ENCODE measurements at places on chromosomes 7 and 10.

GRCh38 chr10:122285506-122286444, 14.7 kb downstream of the BTBD16 start:
- DNase-seq = no peak

DNA sequence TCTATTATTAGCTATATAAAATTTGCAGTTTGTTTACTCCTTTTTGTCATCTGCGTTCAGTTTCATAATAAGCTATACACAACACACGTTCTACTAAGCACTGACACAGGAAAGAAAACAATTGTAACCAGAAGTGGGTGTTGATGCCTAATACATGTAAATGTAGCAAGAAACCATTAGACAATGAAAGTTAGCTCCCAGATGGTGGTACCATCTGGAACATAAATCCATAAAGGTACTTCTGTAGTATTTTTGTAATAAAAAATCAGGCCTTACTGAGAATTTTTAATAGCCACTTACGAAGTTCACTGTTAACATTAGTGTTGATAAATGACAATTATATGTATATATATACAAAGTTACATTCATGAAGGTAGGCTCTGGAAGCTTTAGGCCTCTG, 194.7 kb downstream of the KCND2 start:
- no peak for DNase-seq

DNA sequence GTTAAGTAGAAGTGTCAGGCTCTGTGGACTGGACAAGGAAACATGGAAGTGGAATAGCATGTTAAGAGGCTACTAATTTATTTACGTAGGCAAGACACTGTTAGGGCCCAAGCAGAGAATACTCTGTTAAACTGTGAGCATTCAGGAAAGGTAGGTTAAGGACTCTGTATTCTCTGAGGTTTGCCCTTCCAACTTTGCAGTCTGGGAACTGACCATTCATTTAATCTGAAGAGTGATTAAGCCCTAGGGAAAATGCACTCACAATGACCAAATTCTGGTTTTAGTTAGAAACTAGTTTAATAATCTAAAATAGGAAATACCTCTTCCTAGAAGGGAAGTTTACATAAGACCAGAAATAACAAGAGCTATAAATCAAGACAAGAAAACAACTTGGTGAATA, 266.6 kb downstream of the SUGCT start:
- no peak for DNase-seq

DNA sequence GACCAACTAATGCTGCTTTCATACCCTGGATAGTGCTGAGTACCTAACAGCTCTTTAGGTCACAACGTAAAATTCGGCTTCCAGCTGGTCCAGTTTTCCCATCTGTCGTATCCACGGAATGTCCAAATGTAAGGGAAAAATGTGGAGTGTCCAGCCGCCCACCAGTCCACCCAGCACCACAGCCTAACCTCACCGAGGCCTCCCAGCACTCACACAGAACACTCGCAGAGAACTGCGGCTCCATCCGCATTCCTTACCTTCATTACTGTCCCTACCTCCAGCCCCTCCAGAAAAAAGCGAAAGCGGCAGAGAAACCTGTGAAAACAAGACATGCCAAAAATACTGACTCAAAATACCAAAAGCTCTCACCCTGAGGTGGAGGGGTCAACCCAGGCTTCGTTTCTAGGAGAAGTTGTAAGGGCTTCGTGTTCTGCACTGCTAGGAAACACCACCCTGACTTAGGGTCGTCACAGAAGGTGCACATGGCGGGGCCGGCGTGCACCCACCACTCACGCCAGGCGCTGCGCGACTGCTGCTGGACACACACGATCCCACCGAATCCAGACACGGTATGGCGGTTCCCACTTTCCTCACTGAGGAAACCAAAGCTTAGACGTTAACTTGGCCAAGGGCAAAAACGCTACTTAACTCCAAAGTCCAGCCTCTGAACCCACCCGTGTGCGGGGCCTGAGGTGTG, 73.9 kb downstream of the AMZ1 start:
- no peak for DNase-seq

- DNase-seq = no peak
Measured at GRCh38 chr7:93877742-93878141, 12.8 kb downstream of the TFPI2 start.

DNA sequence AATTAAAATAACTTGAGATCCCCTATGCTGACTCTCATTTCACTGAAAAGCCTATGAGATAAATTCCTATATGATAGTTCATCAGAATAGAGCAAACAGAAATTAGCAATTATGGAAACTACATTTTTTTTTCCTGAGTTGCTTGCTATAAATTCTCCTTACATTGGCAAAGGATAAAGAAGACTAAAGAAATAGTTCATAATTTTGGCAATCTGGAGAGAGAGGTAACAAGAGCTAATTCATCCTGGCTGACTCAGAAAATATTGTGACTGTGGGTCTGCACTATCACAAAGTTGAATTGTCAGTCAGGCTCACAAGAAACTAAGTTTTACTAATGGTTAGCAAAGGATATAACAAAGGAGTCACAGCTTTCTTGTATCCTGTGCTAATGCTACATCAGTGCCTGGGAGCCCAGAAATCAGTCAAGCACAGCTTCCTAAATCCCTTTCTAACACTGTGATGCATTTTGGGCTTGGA, 483.0 kb downstream of the MAGI2 start:
- DNase-seq = no peak

DNA sequence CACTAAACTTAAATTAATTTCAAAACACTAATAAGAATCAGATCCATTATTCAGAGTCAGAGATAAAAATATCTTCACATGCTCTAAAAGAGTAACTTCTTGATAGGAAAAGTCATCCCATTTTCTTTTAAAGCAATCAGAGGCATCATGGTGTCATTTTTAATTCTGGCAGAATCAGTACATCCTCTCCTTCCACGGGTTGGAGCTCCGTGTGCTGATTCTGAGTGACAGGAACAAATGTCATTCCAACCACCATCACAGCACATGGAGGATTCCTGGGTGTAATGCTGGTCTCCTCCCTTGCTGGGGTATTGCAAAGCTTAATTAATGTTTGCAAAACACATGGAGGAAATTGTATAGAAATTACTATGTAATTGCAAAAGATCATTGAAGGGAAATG, 114.5 kb upstream of the IMMP2L start:
- no peak for DNase-seq

GRCh38 chr7:140203556-140203955, 26.8 kb upstream of the KDM7A start:
- DNase-seq = no peak

DNA sequence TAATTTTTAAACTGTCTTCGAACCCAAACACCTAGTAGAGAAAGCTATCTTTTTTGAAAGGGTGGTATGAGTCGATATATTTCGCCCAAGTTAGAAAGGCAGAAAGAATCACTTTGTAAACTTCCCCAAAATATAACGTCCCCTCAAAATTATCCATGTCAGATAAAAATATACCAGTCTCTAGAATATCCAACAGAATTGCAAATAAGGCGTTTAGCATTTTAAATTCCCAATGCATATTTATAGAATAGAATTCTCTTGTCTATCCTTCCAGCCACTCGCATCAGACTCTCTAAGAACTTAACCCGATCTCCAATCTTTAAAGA, 2.1 kb downstream of the CTBP2 start:
- DNase-seq = no peak

DNA sequence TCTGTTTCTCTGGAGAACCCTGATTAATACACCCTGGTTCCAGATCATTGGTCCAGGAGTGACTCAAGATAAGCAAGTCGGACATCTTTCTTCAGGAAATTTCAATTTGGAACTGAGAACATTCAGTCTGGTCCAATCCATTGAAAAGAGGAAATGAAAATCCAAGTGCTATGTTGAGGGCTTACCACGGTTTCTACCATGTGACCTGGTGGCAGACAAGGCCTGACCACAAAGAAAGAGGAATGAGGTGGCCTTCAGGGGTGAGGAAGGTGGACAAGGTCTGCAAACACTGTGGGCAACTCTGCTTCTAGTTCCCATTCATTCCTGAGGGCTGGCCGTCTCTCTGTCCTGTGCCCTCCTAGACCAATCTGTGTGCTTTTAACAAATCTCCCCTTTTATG, 149.2 kb upstream of the GHITM start:
- no peak for DNase-seq

DNA sequence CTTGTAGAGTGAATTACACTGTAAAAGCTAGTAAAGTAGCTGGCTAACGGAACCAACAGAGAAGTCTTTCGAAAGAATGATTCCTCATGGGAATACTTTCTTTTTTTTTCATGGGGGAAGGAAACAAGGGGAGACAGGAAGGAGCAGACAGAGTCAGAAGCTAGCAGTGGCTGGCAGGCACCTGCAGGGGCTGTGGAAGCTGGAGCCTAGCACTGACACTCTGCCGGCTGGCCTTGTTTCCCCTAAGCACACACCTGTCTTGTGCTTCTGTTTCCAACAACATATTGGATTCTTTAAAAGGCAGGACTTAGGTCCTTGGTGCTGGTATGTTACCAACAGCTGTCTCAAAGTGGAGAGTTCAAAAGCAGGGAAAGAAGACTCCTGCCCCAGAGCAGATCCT, 24.7 kb downstream of the NOD1 start:
- DNase-seq = no peak

DNA sequence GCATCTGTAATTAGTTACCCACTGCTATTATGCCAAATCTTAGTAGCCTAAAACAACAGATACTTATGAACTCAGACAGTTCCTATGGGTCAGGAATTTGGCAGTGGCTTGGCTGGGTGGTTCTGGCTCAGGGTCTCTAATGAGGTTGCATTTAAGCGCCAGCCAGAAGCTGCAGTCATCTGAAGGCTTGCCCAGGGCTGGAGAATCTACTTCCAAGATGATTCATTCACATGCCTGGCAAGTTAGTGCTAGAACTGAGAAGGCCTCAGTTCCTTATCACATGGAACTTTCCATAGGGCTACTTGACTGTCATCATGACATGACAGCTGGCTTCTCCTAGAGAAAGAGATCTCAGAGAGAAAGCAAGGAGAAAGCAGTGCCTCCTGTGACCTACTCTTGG, 121.3 kb downstream of the AVL9 start:
- DNase-seq = no peak

DNA sequence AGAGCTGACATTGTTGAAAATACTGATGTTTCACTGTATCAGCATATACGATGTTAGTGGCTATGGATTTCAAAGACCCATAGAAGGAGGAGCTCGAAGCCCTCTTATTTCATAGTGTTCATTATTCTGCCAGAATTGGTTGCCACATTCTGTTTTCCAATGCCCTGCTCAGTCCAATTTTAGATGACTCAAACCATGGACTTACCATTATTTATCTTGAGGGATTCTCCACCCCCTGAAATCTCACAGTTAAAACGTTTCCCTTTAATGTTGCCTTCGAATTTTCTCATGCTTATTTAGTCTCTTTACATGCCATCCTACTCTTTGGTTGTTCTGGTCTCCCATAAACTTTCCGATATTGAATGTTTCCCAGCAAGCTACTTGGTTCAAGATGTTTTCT, 264.5 kb downstream of the HDAC9 start:
- DNase-seq = no peak

DNA sequence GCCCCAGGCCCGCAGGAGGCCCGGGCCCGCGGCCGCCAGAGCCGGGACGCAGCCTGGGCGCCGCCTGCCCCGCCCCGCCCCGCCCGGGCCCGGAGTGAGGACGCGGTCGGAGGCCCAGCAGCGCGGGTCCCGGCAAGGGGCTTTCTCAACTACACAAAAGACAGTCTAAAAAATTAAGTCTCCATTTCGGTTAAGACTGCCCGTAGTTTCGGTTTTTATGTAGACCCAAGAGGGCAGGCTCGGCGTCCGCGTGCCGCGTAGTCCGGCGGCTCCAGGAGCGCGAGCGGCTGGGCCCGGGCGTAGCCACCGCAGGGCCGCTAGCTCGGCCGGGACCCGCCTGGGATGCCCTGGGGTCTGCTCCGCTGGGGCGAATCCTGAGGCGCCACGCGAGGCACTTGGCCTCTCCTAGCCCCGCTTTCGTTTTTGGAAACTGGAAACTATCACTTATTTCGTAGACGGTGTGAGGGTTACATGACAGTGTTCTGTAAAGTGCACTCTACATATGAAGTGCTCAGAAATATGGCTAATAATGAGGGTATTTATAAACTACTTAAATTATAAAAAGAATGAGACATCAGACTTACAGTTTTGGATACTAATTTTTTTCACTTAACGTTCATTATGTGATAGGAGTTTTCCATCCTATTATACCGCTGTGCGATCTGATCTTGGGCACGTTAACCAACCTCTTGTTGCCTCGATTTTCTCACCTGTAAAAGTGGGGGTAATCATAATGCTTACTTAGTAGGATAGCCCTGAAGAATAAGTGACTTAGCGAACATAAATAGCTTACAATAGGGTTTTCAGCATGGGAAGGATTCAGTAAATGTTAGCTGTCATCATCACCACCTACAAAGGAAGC, 573 bp downstream of the BLVRA start:
- DNase-seq = peak; percentile 57

- DNase-seq = no peak
Measured at GRCh38 chr10:12978891-12979290, 22.6 kb downstream of the CCDC3 start.

- no peak for DNase-seq
Measured at GRCh38 chr10:55630491-55631056, 730.5 kb downstream of the ZWINT start.

DNA sequence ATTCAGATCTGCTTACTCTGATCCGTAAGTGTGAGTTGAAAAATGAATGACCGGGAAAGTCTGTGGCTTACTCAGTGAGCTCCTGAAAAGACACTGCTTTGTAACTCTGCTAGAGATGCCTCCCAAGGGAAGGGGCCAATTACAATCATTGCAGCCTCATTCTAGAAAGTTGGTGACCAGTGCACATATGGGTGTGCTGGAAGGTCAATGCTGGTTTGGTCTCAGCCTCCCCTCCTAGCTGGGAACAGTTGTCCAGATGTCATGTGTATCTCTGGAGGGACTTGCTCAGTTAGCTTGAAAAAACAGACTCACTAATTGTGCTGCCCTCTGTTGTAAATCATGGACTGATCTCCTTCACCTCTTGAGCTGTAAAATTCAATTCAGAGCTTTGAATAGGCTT, 405.0 kb downstream of the ADRA2A start:
- no peak for DNase-seq

DNA sequence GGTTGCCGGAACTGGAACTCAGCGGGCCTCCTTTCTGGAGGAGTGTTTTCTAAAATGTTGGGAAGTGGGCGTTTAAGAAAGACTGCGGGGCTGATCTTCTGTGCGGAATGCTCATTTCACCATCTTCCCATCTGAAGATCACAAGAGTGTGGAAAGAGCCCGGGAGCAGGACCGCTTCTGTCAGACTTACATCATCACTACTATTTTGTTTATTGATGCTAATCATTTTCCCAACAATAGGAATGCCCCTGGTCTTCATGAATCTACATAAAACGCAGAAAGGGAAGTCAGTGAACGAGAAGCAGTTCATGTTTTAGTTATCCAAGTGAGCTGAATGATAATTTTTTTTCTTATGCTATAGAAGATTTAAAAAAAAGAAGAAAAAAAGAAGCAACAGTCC, 447.8 kb upstream of the MKI67 start:
- DNase-seq = no peak

GRCh38 chr10:1715821-1716220, 21.5 kb downstream of the ADARB2 start:
- no peak for DNase-seq

DNA sequence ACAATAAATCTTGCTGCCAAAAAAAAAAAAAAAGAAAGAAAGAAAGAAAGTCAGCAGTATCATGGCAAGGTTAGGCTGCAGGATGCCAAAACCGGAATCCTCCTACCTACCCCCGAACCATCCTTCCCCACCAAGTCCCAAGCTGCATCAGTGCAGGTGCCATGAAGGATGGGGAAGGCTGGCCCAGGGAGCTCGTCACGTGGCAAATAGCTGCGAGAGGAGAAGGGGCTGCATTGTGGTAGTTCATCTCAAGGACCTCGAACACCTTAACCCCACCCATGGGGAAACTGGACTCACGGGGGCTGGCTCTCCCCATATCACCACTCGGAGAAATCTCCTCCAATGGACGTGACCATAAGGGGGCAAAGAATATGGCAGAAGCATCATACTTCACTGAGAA, 86.2 kb downstream of the TACC2 start:
- no peak for DNase-seq
